ENCODE measurements at places on chromosomes 16 and 17.

DNA sequence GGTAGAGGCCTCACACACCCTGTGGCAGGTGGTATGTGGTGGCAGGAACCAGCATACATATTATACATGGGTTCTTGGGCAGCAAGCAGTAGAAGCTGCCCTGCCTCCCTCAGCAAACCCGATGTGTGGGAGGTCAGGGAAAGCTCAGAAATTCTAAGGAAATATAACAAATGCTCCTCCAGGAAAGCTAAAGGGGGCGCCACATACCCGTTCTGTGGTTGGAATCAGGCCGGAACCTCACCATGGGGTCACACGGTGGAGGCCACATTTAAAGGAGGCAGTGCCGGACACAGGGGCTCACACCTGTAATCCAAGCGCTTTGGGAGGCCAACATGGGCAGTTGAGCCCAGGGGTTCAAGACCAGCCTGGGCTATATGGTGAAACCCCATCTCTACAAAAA, 12.4 kb upstream of the KATNB1 start:
- DNase-seq = no peak

GRCh38 chr16:31423801-31424200, 4.4 kb downstream of the COX6A2 start:
- DNase-seq = no peak

DNA sequence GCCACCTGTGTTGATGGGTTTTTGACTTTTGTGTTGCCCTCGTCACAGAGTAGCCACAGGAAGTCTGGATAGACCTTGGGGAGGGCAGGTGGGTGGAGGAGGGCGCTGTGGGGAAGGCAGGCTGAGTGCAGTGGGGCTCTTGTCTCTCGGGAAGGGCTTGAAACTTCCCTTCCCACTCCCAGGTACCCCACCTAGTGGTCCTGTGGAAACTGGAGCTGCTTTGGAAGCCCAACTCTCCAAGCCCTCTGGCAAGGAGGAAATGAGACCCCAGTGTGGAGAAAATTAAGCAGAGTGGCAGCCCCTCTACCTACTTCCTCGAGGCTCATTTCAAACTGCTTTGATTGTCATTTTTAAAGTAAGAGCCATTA, 9.2 kb downstream of the CA5A start:
- no peak for DNase-seq

DNA sequence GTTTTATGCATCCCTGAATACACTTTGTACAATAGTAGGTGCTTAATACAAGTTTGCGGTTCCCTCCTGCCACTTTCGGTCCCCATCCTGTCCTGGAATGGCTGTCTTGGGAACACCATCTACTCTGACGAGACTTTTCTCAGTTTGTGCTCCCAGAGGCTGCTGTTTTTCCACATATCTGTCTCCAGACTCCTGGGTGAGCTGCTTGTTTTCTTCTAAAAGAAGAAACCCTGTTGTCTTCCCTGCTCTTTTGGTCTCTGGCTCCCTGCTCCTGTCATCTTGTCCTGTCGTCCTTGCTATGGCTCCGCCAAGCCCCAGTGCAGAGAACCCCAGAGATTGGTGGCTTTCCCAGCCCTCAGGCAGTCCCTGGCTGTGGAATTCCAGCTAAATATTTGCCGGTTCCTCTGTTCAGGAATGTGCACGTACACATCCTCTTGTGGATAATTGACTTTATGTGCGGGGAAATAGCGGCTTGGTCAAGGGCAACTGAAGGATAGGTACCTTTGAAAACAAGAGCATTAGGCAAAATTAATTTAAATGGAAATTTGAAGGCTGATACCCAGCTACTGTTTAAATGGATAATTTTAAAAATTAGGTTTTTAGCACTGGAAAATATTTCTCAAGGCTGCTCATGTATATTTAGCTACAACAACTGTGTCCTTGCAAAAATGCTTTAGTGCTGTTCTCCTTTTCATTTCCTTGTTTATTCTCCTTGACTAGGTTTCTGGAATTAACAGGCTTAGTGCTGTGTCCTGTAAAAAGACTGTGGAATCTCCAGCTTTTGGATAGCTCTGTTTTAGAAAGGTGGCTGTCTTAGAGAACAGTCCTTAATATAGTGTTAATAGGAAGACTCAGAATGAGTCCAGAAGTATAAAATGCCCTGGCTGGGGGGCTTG, 50.2 kb upstream of the SLC12A3 start:
- DNase-seq = no peak

- no peak for DNase-seq
Measured at GRCh38 chr16:83907631-83908250, 8.8 kb downstream of the MLYCD start.

GRCh38 chr16:46954562-46954961, 18.9 kb downstream of the DNAJA2 start:
- DNase-seq = no peak

DNA sequence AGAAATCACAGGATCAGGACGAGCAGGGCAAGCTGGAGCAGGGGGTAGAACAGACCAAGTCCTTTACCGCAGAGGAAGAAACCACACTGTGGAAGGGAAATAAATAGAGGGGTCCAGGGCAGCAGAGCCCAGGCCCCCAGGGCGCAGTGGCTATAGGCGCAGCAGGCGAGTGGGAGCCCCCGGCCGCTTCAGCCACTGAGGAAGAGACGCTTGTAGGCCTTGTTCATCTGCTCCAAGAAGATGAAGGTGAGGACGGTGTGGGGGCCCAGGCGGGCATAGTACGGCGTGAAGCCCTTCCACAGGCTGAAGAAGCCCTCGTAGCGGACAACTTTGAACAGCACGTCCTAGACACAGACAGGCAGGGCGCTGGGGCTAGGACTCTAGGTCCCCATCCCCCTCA, 2.3 kb downstream of the SLC25A11 start:
- DNase-seq = no peak

DNA sequence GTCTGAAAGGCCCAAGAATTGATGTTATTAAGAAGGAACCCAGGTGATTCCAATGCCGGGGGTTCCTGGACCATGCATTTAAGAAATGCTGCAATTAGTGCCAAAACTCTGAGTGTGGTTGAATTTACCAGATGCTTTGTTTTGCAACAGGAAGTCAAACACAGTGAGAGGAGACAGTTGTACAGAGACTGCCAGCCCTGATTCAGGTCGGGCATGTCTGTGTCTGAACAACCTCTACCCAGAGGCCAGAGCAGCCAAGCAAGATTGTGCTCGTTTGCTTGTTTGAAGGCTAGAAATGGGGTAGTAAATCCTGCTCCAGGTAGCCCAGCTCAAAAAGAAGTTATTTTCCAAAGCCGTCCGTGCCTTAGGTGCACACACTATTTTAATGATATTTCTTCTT, 412.4 kb upstream of the ERCC4 start:
- no peak for DNase-seq

DNA sequence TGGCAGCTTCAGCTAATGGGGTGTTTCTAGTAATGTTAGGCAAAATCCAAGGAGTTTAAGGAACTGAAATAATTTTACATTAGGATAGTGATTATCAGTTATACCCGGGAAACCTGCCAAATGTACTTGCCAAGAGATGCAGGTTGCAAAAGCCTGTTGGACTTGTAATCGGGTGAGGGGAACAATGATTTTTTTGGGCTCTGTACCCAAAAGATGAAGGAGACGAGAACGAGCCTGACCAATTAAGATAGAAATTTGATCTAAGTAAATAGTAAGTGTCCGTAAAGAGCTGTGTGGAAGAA, 56.3 kb upstream of the ARL4D start:
- no peak for DNase-seq

GRCh38 chr16:73956587-73957494, 339.8 kb upstream of the PSMD7 start:
- DNase-seq = no peak

DNA sequence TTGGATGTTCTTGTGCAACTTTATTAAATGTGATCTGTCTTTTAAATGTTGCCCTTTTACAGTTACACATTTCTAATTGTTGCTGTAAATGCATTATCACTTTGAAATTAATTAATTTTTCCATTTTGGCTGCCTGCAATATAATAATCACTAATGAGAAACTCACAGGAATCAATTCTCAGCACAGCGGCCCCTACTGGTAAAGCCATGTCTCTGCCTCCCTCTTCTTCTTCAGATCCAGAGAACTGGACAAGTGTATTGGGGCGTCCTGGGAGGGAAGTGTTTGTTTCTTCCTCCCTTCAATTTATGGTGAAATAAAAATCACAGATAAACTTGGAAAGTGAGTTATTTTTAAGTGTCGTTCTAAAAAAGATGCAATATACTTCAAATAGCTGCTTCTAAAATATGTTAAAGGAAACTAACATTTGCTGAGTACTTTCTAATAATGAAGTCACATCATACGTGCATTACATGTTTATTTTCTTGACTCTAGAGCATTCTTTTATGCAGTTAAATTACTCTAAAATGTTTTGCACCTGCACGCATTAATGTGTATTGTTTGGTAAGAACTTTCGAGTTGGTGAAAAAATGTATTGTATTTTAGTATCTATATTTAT, 338.0 kb downstream of the WWOX start:
- DNase-seq = peak; percentile 9

GRCh38 chr17:36949461-36949927, 740 bp downstream of the AATF start:
- no peak for DNase-seq

GRCh38 chr17:76440751-76441362, 12.1 kb downstream of the UBE2O start:
- DNase-seq = no peak

DNA sequence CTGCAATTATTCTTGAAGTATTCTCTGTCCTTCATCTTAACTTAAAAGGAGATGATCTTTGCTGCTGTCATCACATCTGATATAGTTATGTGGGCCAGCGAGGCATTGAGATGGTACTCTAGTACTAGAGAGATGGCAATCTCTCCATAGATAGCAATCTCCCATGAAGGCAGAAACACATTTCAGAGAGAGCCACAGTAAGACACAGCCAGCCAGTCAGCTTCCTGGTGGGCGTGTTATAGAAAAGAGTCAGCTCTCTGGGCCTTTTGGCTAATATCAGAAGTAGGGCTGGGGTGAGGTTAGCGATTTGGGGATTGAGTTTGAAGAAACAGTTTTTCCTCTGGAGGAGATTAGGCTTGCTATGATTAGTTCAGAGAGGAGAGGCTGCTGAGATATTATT, 22.6 kb upstream of the EFCAB13 start:
- no peak for DNase-seq

DNA sequence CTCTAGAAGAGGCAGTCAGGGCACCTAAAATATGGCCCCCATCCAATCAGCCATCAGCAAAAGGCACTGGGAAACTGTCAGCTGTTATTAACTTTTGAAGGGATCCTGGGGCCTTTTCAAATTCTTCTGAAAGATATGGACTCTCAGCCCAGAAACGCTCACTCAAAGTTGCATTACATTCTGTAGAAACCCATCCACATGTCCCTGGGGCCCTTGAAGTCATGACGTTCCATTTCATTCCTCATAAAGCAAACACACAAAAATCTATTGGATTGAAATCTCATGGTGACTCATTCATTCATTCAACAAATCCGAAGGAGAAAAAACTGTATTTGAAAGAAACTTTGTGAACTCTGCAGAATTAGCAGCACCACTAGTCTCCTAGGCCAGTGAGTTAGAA, 215.3 kb downstream of the C16orf95 start:
- no peak for DNase-seq

- no peak for DNase-seq
Measured at GRCh38 chr17:78619334-78619733, 42.1 kb upstream of the DNAH17 start.

- DNase-seq = no peak
Measured at GRCh38 chr17:3400055-3400454, 1.8 kb upstream of the OR1E1 start.

- no peak for DNase-seq
Measured at GRCh38 chr17:48336986-48337385, 93.0 kb downstream of the SKAP1 start.

GRCh38 chr17:5718726-5719125, 134.4 kb upstream of the NLRP1 start:
- DNase-seq = no peak

- DNase-seq = no peak
Measured at GRCh38 chr16:74982256-74982655, 2.7 kb downstream of the WDR59 start.

- DNase-seq = no peak
Measured at GRCh38 chr16:66477028-66477515, 50.0 kb downstream of the BEAN1 start.

Measured in stimulated activated CD8-positive, alpha-beta memory T cell treated with anti-CD3 and anti-CD28 coated beads, Interleukin-7, amount 100 ng/mL, for 1 hour (primary cell).